Thymus (tissue), 14 donors: ENCODE measurements at places on chromosomes 5 and 9. TPM values are rescaled to one million over a fixed set of nuclear protein-coding genes. Genes with fewer than 3 reads are reported as not detected.

CMYA5 gene
- total RNA-seq, result 2.7 TPM

TMED9 gene
- total RNA-seq, result 37.9 TPM

COL23A1 gene
- 1.5 TPM for total RNA-seq

CCNH gene
- total RNA-seq, result 96.7 TPM

DNA sequence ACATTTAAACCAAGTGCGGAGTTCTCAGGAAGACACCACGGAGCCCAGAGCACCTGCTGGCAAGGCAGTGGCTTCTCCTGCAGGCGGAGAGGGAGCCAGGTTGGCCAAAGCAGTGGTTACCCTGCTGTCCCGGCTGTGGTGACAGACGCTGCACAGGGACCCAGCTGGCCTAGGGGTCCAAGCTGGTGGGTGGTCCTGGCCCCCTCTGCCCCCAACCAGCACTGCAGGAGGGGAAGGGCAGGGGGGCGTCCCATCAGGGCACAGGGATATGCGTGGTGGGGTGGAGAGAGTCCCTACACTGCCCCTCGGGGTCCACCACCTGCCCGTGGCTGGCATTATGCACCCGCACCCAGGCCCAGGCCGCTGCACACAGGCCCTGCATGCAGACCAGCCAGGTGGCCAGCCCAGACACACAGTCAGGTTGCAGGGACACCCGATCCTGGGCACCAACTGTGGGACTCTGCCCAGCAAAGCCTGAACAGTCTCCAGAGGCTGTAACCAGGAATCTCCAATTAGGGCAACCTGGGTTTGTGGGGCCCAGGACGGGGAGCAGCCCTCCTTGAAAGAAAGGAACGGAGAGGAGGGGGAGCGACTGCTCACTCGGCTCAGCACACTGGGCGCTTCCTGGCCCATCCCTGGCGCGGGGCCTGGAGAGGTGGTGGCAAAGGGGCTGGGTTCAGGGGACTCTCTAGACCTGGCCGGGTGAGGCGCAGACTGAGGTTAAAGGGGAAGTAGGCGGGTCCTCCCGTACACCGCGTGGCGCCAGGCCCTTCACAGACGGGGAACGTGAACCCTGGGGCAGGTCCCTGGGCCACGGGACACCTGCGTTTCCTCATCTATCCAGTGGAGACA lies 46.3 kb downstream of the NACC2 start:
- H3K27me3 ChIP-seq, result peaks cover 42% of the 10 kb centered on the region
- no peak overlapping the region for H3K4me3 ChIP-seq
- H3K27ac ChIP-seq, result no peak overlapping the region
- H3K36me3 ChIP-seq, result no peaks in the 10 kb centered on the region
- peaks cover under 1% of the 10 kb centered on the region for H3K4me1 ChIP-seq

GRCh38 chr5:20972419-20972925 lies 984.5 kb upstream of the CDH18 start:
- DNase-seq, result no peak
- no peaks in the 10 kb centered on the region for H3K4me1 ChIP-seq
- no peak overlapping the region for H3K27ac ChIP-seq
- H3K4me3 ChIP-seq, result no peak overlapping the region
- no peaks in the 10 kb centered on the region for H3K36me3 ChIP-seq

DNA sequence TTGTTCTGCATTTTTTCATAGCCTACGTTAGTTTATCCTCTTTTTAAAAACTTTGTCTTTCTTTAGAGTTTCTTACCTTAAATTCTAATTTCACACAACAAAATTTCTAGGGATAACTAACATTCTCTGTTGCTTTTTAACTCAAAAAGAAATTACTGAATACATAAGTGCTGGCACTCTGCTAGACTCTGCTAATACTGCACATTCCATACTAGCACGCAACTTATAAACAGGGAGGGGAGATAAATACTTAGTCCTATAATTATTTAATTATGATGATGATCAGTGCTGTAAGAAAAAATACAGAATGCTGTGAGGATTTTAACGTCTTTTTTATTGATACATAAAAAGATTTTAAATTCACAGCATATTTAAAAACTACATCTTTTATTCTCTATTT lies 25.1 kb downstream of the RNF145 start:
- H3K4me3 ChIP-seq, result no peak overlapping the region
- H3K27me3 ChIP-seq, result no peaks in the 10 kb centered on the region
- peaks cover 11% of the 10 kb centered on the region for H3K36me3 ChIP-seq
- no peak for DNase-seq
- H3K4me1 ChIP-seq, result peaks cover 4% of the 10 kb centered on the region
- no peak overlapping the region for H3K27ac ChIP-seq

DNA sequence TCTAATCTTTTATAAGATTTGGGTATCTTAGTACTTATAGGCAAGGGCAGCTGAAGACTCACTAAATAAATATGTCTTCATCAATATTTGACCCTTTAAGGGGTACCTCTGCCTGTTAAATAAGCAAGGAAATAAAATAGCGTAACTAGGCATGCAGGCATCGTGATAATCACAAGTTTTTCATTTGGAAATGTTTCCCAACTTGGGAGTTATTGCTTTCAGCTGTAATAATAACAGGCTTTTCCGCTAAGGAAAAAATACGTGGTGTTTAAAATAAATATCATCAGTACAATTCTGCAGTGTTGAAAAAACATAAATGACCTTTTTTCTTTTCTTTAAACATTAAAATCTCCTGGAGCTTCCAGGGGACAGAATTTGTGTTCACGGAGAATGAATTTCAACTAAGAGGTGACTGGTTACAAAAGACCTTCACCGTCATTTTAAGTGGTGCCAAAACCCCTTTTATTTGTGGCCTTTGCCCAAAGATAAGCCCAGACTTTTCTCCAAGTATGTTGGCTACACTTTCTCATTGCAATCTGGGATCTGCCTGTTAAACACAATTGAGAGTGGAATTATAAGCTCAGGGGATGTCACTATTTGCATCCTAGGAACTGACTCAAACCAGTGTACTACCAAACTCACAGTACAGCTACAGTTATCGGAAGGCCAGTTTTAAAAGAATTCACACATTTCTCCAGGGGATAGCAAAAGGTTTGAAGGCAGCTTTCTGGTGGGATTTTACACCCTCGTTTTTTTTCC lies 218.6 kb downstream of the FBXL7 start:
- H3K36me3 ChIP-seq, result no peaks in the 10 kb centered on the region
- no peak overlapping the region for H3K27ac ChIP-seq
- no peak for DNase-seq
- no peaks in the 10 kb centered on the region for H3K4me1 ChIP-seq
- H3K27me3 ChIP-seq, result no peaks in the 10 kb centered on the region

DNA sequence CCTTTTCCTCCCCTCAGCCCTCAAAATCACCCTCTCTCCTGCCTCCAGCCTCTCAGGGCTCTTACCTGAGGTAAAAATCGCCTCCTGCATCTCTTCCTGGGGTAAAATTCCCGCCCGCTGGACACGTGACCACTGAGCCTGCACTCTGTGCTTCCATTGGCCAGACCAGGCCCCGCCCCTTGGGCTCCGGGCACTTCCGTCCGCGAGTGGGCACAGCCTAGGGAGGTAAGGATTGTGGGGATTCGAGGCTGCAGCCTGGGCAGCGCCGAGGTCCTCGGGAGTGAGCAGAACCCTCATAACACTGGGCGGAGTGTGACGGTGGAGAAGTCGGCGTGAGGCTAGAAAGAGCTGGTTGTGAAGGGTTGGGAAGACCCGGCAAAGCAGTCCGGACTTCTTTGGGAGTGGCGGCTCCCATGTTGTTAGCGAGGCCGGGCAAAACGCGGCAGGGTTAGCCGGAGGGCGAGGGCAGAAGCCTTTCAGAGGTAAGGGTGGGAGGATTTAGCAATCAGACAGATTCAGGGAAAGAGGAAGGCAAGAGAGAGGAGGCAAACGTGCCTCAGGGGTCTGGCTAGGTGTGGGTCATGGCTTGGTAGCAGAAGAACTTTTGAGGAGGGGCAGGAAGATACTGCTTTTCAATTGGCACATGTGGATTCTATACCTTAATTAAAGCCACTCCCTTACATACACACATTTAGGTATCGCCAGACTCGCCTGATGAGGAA lies at the start of gene SHOC1:
TSS of gene SHOC1 (minus strand) at position 103 of the 722 bp plus-strand sequence. CDS start 3,519 bp downstream, outside the sequence.
- DNase-seq, result no peak
- H3K27me3 ChIP-seq, result no peaks in the 10 kb centered on the region
- H3K4me3 ChIP-seq, result no peak within 1 kb of the TSS
- no peaks in the 10 kb centered on the region for H3K4me1 ChIP-seq

- H3K4me1 ChIP-seq, result peaks cover 2% of the 10 kb centered on the region
- no peak within 1 kb of the TSS for H3K4me3 ChIP-seq
- peaks cover 45% of the 10 kb centered on the region for H3K27me3 ChIP-seq
- H3K36me3 ChIP-seq, result no peaks in the 10 kb centered on the region
These were observed at the start of gene PRUNE2 for GRCh38 chr9:76905791-76906646. PRUNE2 (minus strand) TSS chr9:76906114; CDS start chr9:76905963, 151 bp downstream.

DNA sequence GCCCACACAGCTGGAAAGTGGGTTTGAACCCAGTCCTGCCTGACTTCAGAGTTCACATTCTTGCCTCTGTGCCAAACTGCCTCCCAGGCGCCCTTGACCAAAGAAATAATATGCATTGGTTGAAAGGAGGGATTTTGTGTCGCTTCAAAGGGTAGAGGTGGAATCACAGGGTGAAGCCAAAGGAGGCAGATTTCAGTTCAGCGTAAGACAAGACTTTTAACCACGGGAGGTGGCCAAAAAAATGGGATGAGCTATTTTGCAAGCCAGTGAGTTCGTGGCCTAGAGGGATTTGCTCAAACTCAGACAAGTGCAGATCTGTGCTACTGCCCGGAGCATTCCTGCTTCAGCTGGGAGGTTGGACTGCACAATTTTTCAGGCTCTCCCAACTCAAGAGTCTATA lies 57.6 kb upstream of the RANBP3L start:
- no peak for DNase-seq
- H3K36me3 ChIP-seq, result no peaks in the 10 kb centered on the region
- no peaks in the 10 kb centered on the region for H3K27me3 ChIP-seq
- H3K27ac ChIP-seq, result no peak overlapping the region

GRCh38 chr9:87619346-87619745 lies 106.6 kb upstream of the CTSL start:
- DNase-seq, result no peak
- H3K27ac ChIP-seq, result no peak overlapping the region
- H3K4me3 ChIP-seq, result no peak overlapping the region
- H3K36me3 ChIP-seq, result peaks cover 95% of the 10 kb centered on the region
- H3K27me3 ChIP-seq, result no peaks in the 10 kb centered on the region

- H3K27me3 ChIP-seq, result no peaks in the 10 kb centered on the region
- no peaks in the 10 kb centered on the region for H3K4me1 ChIP-seq
- no peak overlapping the region for H3K4me3 ChIP-seq
- H3K27ac ChIP-seq, result no peak overlapping the region
- H3K36me3 ChIP-seq, result no peaks in the 10 kb centered on the region
These were observed 214.7 kb downstream of the ICE1 start for GRCh38 chr5:5637173-5637572.

GRCh38 chr5:8060953-8061429 lies 192.0 kb downstream of the MTRR start:
- no peak overlapping the region for H3K4me3 ChIP-seq
- no peak for DNase-seq
- H3K27me3 ChIP-seq, result no peaks in the 10 kb centered on the region
- H3K4me1 ChIP-seq, result no peaks in the 10 kb centered on the region
- no peaks in the 10 kb centered on the region for H3K36me3 ChIP-seq
- no peak overlapping the region for H3K27ac ChIP-seq
